ENCODE measurements at places on chromosomes 2 and 18.

- no peak for DNase-seq
These were observed 15.2 kb downstream of the TMEM247 start for GRCh38 chr2:46494596-46494995.

GRCh38 chr18:6975084-6975483 is 142.5 kb downstream of the LAMA1 start:
- DNase-seq: no peak

GRCh38 chr2:148888003-148888501 is 13.0 kb downstream of the KIF5C start:
- DNase-seq: no peak

- DNase-seq: no peak
These were observed 513.4 kb downstream of the TNS1 start for GRCh38 chr2:217489145-217489960.

GRCh38 chr18:48949606-48950535 is 894 bp downstream of the SMAD7 start:
- no peak for DNase-seq

GRCh38 chr2:126945118-126945517 is 46.4 kb downstream of the TEX51 start:
- DNase-seq: no peak

DNA sequence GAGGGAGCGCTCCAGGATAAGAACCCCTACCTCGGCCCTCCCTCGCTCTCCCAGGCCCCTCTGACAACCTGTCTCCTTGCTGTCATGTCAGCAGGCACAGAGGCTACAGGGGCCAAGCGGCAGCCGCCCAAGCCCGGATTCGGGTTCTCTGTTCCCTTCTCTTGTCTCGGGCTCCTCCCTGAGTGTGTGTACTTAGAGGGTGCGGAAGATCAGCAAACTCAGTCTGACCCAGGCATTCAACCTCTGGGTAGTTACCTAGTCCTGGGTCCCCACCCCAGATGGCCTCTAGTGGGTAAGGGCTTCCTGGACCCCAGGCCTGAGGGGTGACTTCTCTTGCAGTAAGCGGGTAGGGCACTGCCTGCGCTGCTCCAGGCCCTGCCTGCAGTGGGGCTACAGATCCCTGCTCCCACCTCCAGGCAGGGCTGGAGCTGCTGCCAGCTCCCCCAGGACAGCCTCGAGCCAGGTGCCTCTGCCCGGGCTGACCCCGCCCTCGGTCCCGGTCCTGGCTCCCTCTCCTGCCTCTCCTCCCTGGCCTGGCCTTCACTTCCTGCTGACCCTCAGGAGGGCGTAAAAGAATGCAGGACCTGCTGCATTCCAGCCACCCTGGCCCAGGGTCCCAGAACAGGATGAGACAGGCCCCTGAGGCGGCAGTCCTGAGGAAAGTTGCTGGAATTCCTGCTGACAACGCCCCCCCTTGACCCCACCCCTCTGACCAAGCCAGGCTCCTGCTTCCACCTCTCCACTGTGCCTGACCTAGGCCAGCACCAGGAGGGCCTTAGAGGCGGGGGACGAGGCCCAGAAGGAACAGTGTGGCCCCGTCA is 22.0 kb downstream of the GPC1 start:
- DNase-seq: no peak

- no peak for DNase-seq
These were observed 72.9 kb downstream of the EN1 start for GRCh38 chr2:118774458-118775133.

DNA sequence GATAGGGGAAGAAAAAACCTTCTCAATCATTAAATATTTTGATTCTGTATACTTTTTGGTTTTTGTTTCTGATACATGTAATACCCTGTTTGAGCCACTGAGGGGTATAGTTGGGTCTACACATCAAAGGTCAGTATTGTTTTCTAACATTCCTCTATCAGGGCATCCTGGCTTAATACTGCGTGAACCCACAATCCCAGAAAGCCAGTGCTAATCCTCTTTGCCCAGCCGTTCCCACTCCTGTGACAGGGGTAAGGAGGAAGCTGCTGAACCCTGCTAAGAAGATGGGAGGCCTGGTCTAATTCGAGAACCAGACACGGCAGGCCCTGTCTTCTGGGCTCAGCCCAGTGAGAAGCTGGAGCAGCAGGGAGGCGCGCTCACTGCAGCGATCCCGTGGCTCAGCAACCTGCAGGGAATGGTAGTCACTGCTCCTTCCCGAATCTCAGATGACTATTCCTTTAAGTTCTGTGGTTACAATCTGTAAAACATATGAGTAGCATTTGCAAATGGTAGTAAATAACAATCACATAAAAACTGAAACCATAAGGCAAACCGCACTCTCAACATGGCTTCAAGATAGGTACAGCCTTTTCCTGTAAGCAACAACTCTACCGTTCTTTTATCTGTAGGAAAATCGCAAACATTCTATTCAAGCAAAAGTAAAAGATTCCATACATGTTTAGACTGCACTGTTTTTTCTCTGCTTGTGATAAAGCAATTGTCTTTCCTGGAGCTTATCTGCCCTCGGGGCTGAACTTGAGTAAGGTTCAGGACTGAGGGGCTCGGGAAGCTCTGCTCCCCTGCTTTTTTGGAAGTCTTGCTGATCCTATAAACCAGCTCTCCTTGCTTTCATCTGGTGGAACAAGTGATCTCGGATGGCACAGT is 87.0 kb downstream of the EPB41L3 start:
- no peak for DNase-seq

GRCh38 chr18:46636040-46636630 is 20.9 kb downstream of the LOXHD1 start:
- no peak for DNase-seq

GRCh38 chr2:18792226-18792629 is 202.9 kb upstream of the NT5C1B start:
- DNase-seq: no peak

GRCh38 chr2:150284116-150284515 is 203.4 kb downstream of the RND3 start:
- DNase-seq: no peak

GRCh38 chr2:163370169-163370886 is 365.5 kb downstream of the FIGN start:
- DNase-seq: no peak

DNA sequence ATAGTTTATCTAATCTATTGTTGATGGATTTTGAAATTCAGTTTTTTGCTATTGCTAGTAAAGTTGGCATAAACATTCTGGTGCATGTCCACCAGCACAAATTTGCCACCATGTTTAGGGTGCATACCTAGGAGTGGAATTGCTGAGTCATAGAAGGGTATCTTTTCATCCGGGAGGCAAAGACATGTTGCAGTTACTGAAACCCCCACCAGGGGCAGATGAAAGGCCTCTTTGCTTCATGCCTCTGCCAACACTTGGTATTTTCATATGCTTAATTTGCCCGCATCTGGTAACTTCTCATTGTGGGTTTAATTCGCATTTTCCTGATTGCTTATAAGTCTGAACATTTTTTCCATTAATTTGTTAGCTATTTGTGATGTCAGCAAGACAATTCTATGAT is 8.2 kb downstream of the DCC start:
- no peak for DNase-seq

GRCh38 chr2:120546865-120547390 is 188.7 kb upstream of the GLI2 start:
- DNase-seq: no peak

DNA sequence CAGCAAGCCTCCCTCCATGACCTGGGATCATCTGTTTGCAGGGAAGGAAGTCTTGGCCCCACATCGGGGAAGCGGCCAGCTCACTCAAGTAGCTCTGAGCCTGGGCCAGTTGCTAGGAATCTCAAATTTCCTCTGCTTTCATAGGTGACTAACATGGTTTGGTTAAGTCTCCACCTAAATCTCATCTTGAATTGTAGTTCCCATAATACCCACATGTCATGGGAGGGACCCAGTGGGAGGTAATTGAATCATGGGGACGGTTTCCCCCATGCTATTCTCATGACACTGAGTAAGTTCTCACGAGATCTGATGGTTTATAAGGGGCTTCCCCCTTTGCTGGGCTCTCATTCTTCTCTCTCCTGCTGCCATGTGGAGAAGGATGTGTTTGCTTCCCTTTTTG is 75.2 kb downstream of the LBH start:
- DNase-seq: no peak

GRCh38 chr18:12304351-12305210 is 3.5 kb upstream of the TUBB6 start:
- no peak for DNase-seq

GRCh38 chr2:233440714-233441113 is 86.4 kb downstream of the DGKD start:
- DNase-seq: no peak

GRCh38 chr2:46703588-46703987 is 212.0 kb downstream of the MCFD2 start:
- no peak for DNase-seq

GRCh38 chr2:216379977-216380376 is 7.7 kb upstream of the MARCHF4 start:
- no peak for DNase-seq

DNA sequence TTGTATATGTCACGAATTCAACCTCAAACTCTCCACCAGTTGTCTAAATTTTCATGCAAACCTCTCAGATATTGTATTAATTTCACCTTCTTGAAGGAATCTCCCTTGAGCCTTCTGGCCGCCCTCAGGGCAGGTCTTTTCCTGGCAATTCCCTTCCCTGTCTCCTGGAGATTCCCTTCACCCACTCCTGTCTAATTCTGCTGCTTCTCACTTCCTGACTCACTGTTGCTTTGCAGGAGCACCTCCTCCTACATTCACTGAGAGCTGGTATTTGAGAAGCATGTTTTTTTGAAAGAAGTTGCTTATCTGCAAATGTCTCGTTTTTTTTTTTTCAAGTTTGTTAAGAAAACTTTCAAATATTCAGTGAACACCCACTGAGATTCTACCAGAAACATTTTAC is 79.9 kb upstream of the OTOS start:
- DNase-seq: no peak
